ENCODE measurements at places on chromosomes 6 and 20. TPM values are rescaled to one million over a fixed set of nuclear protein-coding genes. Genes with fewer than 3 reads are reported as not detected.
A peak's percentile ranks its signal among the peaks of the same experiment; 100 is the strongest.

C6orf15 gene
- total RNA-seq, result not detected

FRMD1 gene
- total RNA-seq, result 0.17 TPM

OOEP gene
- total RNA-seq, result not detected

DNA sequence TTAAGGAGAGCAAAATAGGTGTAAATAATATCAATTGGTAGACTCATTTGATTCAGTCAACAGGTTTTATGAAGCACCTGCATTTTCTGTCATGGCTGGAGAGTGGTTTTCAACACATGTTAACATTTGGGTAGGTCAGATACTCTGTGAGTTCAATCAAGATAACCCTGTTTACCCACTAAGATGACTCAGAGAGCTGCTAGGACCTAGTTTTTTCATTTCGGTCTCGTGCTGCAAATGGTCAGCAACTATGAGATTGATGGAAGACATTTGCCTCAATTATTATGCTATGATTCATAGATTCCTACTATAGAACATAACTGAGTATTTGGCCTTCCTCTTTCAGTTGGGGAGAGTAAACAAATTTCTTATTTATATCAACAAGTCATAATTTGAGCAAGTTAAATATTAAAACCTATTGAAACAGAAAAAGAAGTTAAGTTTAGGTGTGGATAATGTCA lies 391.4 kb upstream of the CITED2 start:
- no peaks in the 10 kb centered on the region for H3K36me3 ChIP-seq
- H3K27ac ChIP-seq, result peak overlapping the region; percentile 29
- DNase-seq, result no peak
- no peaks in the 10 kb centered on the region for H3K27me3 ChIP-seq

DNA sequence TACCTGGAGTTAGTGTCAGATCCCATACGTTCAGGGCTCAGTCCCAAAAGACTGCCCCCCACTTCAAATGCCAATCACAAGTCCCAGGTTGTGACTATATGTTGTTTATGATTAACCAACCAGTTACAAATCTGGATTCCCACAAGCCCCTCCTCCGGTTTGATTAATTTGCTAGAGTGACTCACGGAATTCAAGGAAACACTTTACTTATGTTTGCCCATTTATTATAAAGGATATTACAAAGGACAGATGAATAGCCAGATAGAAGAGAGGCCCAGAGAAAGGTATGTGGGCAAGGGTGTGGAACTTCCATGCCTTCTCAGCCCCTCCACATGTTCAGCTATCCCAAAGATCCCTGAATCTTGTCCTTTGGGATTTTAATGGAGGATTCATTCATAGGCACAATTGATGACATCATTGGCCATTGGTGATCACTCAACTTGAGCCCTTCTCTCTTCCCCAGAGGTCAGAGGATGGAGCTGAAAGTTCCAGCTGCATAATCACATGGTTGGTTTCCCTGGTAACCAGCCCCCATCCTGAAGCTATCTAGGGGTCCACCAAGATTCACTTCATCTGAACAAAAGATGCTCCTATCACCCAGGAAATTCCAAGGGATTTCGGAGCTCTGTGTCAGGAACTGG lies 2.0 kb downstream of the ECT2L start:
- peak overlapping the region; percentile 74 for H3K4me3 ChIP-seq
- peaks cover 18% of the 10 kb centered on the region for H3K27me3 ChIP-seq
- H3K4me1 ChIP-seq, result peaks cover 9% of the 10 kb centered on the region
- no peak for DNase-seq

DNA sequence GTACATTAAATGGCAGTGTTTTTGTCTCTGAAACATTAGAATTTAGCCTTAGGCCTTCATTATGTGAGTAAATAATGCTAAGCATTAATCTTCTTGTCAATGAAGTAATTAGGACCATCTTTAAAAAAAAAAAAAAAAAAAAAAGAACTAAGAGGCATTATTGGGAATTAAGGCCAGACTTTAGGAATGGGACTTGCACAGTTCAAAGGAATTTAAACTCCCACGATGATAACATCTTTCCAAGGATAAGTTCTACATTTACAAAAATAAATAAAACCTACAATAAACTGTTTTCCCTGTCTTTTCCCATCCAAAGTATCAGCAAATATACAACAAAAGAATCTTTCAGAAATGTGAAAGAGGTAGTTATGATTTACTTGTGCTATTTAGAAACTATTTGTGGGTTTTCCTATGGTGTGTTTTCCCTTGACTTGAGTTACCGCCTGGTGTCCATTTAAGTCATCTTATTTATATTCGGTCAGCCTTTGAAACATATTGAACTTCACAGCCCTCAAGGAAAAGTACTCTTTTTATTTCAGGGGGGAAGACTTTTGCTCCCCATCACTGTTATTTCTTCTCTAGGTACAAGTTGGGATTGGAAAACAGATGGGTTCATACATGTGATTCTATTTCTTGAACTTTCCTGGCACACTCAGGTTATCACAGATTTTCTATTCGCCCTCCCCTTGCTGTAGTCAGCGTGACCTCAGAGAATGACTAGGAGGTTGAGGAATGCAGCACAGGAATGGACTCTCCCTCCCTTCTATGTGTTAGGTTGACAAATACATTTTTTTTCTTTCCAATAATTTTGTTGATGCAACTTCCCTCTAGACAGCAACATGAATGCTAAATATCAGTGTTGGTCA lies 13.6 kb downstream of the STMND1 start:
- H3K36me3 ChIP-seq, result no peaks in the 10 kb centered on the region
- peak overlapping the region; percentile 79 for H3K27ac ChIP-seq
- no peak for DNase-seq
- peaks cover 17% of the 10 kb centered on the region for H3K4me1 ChIP-seq

- no peaks in the 10 kb centered on the region for H3K4me1 ChIP-seq
- DNase-seq, result no peak
- no peak overlapping the region for H3K27ac ChIP-seq
- no peaks in the 10 kb centered on the region for H3K36me3 ChIP-seq
- H3K27me3 ChIP-seq, result peaks cover 9% of the 10 kb centered on the region
- no peak overlapping the region for H3K4me3 ChIP-seq
Observed at GRCh38 chr6:162698440-162698839, 29.1 kb downstream of the PRKN start.

DNA sequence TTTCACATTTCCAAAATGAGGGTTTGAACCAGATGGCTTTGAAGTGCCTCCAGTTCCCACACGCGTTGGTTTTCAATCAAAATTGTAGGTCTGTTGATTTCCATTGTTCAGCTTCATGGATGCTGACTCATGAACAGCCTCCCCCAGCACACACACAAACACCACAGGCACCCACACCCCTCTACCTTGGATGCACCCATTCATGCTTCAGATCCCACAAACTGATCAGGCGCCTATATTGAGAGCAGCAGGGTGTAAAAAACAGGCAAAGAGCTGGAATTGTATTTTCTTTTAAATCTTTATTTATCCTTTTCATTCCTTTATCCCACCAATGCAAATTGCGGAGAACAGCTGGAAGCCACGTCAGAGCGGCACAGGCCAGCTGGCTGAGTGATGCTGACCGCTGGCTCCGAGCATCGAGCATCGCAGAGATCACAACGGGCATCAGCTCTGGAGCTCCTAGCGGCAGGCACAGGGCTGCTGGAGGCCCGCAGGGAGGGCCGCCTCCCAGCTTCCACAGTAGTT lies 29.3 kb upstream of the TBC1D7 start:
- H3K4me1 ChIP-seq, result peaks cover 21% of the 10 kb centered on the region
- no peak for DNase-seq
- no peaks in the 10 kb centered on the region for H3K27me3 ChIP-seq
- H3K36me3 ChIP-seq, result no peaks in the 10 kb centered on the region
- H3K27ac ChIP-seq, result no peak overlapping the region
- H3K4me3 ChIP-seq, result no peak overlapping the region

- no peaks in the 10 kb centered on the region for H3K36me3 ChIP-seq
- DNase-seq, result no peak
- peaks cover 10% of the 10 kb centered on the region for H3K4me1 ChIP-seq
Observed at GRCh38 chr20:49386848-49387580, 95.5 kb downstream of the KCNB1 start.

DNA sequence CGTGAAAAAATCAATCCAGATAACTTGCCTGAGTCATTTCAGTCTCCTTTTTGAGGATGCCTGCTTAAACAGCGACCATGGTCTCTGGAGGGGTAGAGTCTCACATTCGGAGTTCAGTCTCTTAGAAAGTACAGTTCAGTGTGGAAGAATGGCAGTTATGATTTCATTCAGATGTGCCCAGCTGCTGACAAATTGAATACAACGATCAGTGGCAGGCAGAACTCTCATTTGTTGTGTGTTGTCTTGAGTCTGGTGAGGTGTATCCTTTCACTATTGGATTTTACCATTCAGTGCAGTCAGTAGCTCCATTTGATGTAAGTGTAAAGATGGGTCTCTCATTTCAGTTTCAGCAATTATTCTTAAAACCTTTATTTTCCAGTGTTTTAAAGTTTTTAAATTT lies 639 bp upstream of the TULP4 start:
- H3K4me1 ChIP-seq, result peaks cover 15% of the 10 kb centered on the region
- no peak overlapping the region for H3K4me3 ChIP-seq
- no peak for DNase-seq
- H3K27ac ChIP-seq, result no peak overlapping the region

DNA sequence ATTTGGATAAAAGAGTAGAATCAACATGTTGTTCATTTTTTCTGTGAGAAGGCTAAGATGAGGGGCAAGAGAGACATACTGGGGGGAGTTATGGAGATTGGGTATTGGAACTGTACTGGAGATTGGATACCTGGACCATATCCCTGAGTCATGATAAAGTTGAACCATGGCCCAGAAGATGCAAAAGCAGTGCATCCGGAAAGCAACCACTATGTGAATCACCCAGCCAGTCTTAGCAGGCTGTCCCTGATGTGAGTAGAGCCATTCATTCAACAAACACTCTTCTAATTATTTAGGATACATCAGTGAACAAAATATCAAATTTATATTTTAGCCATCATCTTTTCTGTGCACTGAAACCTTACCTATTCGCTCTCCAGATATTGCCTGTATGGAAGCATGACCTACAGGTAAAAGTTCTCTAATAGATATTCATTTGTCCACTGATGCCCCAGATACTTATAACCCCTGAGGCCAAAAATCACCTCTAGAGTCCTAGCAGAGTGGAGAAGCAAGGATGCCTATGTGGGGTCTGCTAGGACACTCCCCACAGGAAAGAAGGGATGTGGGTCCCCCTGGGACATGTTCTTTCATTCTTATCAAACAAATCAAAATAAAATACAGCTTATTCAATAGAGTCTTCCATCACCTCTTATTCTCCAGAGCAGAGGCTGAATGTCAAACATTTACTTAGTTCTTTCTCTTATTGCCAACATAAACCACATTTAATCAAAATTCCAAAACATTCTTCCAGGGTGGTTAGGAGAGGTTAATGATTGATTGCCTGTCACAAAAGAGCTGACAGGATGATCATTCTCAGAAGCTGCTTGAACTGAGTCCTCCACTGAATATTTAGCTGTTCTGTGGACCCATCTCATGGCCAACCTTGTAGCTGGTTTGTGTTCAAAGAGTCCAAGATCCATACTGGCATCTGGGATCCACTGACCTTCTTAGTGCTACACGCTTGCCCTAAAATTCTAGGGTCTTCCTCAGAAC lies 37.0 kb upstream of the PKHD1 start:
- H3K27ac ChIP-seq, result no peak overlapping the region
- H3K27me3 ChIP-seq, result no peaks in the 10 kb centered on the region
- H3K4me1 ChIP-seq, result no peaks in the 10 kb centered on the region

DNA sequence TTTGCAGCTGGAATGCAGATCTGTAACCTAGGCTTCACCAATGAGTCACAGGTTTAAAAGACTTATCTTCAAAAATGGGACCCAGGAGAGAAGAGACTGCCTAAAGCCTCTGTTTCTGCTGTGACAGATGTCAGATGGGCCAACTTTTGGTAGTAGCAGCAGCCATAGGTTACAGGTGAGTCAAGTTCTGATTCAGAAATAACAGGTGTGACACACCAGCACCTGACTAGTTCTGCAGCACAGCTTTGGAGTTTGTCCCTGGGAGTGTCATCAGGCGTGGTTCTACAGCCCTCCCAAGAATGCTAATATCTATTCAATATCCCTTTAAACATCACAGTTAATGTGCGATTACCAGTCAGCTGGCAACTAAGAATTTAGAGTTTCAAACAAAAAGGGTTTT lies 121.9 kb upstream of the BTN3A2 start:
- no peaks in the 10 kb centered on the region for H3K4me1 ChIP-seq
- DNase-seq, result no peak
- peak overlapping the region; percentile 98 for H3K27ac ChIP-seq

DNA sequence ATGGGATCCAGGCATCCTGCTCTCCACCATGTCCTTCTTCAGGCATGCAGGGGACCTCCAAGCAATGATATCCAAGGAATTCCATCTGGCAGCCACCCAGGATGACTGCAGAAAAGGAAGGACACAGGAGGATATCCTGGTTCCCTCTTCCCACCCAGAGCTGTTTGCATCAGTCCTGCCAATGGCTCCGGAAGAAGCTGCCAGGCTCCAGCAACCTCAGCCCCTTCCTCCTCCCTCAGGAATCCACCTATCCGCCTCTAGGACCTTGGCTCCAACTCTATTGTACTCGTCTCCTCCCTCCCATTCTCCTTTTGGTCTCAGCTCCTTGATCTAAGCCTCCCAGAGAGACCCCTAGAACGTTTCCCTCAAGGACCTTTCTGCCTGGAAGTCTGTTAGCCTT lies 733 bp upstream of the PSORS1C2 start:
- no peak overlapping the region for H3K27ac ChIP-seq
- H3K36me3 ChIP-seq, result no peaks in the 10 kb centered on the region
- H3K27me3 ChIP-seq, result peaks cover 9% of the 10 kb centered on the region
- no peak for DNase-seq
- peaks cover 12% of the 10 kb centered on the region for H3K4me1 ChIP-seq
- no peak overlapping the region for H3K4me3 ChIP-seq

- H3K27ac ChIP-seq, result no peak overlapping the region
- H3K36me3 ChIP-seq, result peaks cover 20% of the 10 kb centered on the region
- peaks cover 34% of the 10 kb centered on the region for H3K4me1 ChIP-seq
- no peaks in the 10 kb centered on the region for H3K27me3 ChIP-seq
- no peak for DNase-seq
- peak overlapping the region; percentile 3 for H3K4me3 ChIP-seq
Observed at GRCh38 chr6:111845441-111845871, 27.8 kb downstream of the FYN start.

GRCh38 chr6:100296810-100297544 lies 167.7 kb downstream of the SIM1 start:
- H3K4me1 ChIP-seq, result peaks cover 6% of the 10 kb centered on the region
- H3K36me3 ChIP-seq, result no peaks in the 10 kb centered on the region
- no peaks in the 10 kb centered on the region for H3K27me3 ChIP-seq
- H3K4me3 ChIP-seq, result no peak overlapping the region
- H3K27ac ChIP-seq, result no peak overlapping the region

DNA sequence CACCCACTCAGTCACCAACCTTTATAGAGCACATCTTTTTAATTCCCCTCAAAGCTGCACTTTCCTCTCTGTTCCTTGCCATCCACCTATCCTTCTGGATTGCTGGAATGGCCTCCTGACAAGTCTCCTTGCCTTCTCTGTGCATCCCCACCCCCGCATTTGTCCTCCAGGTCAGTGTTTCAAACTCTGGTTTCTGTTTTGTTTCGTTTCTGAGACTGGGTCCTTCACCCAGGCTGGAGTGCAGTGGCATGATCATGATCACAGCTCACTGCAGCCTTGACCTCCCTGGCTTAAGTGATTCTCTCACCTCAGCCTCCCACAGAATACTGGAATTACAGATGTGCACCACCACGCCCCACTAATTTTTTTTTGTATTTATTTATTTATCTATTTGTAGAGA lies 96.2 kb downstream of the PLCB1 start:
- no peaks in the 10 kb centered on the region for H3K27me3 ChIP-seq
- DNase-seq, result no peak
- no peaks in the 10 kb centered on the region for H3K36me3 ChIP-seq
- peaks cover 16% of the 10 kb centered on the region for H3K4me1 ChIP-seq
- H3K4me3 ChIP-seq, result no peak overlapping the region

- DNase-seq, result no peak
- no peaks in the 10 kb centered on the region for H3K27me3 ChIP-seq
- no peak overlapping the region for H3K4me3 ChIP-seq
- H3K4me1 ChIP-seq, result peaks cover 18% of the 10 kb centered on the region
- peaks cover 3% of the 10 kb centered on the region for H3K36me3 ChIP-seq
- peak overlapping the region; percentile 51 for H3K27ac ChIP-seq
Observed at GRCh38 chr6:108966855-108967755, 118.9 kb downstream of the ARMC2 start.
